ENCODE measurements at places on chromosomes 1 and 21.

GRCh38 chr1:88191917-88192316 is 492.2 kb upstream of the PKN2 start:
- DNase-seq: no peak

DNA sequence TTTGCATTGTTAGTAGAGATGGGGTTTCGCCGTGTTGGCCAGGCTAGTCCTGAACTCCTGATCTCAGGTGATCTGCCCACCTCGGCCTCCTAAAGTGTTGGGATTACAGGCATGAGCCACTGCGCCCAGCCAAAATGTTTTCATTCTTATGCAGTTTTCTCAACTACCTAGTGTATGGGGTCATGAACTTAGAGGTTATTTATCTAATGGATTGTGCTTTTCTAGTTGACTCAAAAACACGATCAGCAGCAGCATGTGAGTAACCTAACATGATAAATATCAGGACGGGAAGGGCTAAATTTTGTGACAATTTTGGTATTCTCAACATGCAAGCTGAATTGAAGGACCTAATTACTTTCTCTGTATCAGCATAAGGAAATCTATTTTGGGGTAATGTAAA is 9.2 kb upstream of the CD84 start:
- DNase-seq: no peak

DNA sequence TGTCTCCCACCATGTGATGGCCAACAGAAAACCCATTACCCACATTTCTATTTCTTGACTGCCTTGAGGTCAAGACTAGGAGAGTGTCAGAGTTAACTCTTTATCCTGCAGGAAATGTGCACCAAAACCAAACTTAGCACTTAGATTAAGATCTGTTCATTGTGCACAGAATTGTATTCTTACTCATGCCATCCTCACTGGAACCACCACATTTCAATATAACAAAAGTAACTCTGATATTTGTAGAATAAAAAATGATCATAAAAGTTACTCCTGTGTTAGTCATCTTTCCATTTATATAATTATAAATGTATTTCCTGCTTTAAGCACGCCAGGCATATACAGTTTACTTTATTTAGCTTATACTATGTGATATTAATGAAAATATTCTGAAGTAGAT is 193.0 kb upstream of the DPYD start:
- no peak for DNase-seq

DNA sequence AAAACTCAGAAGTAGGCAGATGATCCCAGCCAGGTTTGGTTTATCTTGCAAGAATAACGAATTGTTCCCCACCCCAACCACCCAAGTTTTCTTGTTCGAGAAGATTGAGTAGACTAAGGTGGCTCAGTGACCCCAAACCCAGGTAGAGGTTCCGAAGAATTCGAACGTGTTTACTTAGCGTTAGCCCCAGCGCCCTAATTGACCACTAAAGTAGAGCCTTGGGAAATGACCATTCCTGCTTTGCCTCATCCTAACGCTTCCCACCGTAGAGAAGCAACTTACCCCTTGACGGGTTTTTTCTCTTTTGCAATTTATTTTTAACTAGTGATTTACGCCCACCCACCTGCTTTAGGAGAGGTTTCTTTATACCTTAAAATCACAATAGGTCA is 870 bp downstream of the FBXO28 start:
- no peak for DNase-seq

- DNase-seq: no peak
Observed at GRCh38 chr1:92323473-92324453, 24.9 kb downstream of the RPAP2 start.

- no peak for DNase-seq
Observed at GRCh38 chr1:168422203-168422847, 121.5 kb downstream of the XCL2 start.

DNA sequence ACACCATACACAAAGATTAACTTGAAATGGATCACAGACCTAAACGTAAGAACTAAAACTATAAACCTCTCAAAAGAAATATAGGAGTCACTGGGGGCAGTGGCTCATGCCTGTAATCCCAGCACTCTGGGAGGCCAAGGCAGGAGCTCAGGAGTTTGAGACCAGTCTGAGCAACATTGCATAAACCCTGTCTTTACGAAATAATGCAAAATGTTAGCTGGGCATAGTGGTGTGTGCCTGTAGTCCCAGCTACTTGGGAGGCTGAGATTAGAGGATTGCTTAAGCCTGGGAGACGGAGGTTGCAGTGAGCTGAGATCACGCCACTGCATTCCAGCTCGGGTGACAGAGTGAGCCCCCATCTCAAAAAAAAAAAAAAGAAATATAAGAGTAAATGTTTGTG is 46.7 kb upstream of the SERBP1 start:
- DNase-seq: no peak
